Stimulated activated CD4-positive, alpha-beta T cell treated with anti-CD3 and anti-CD28 coated beads, Interleukin-2, amount 100 ng/mL, for 48 hours (primary cell): ENCODE measurements at places on chromosomes 16 and 17.

GRCh38 chr17:49913226-49914095 is 55.5 kb upstream of the DLX4 start:
- no peak for DNase-seq

GRCh38 chr17:151886-152859 is 14.8 kb downstream of the SCGB1C2 start:
- DNase-seq = no peak

DNA sequence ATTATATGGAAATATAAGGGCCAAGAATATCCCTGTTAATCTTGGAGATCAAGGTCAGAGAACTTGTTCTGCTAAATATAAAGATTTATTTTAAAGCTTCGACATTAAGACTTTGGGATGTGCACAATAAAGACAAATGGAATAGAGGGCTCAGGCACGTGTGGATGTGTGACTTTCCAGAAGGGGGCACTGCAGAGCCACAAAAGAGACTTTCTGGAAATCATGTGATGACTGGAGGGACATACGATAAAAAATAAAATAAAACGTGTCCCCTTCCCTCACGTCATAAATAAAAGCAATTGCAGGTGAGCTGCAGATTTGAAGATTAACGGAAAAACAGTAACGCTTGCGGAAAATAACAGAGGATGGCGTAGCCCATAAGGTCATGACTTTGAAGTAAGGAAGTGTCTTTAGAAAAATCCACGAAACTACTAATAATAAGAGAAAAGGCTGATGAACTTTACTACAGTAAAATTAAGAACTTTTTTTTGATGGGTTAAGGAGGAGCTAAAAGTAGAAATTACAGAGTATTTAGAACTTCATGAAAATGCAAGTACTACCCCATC is 9.4 kb upstream of the ENGASE start:
- DNase-seq = peak; percentile 53

DNA sequence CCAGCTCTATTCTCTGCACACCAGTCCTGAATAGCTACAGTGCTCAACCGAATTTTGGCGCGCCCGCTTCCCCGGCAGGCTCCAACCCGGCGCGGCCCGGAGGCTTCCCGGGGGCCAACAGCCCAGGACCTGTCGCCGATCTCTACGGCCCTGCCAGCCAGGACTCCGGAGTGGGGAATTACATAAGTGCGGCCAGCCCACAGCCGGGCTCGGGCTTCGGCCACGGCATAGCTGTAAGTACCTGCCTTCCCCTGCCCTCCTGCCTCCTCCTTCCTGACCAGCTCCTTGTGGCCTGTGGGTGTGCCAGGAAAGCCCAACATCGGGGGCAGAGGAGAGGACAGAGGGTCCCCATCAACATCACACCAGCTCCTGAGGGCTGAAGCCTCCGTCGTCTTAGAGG is 70.2 kb downstream of the CCDC182 start:
- no peak for DNase-seq

DNA sequence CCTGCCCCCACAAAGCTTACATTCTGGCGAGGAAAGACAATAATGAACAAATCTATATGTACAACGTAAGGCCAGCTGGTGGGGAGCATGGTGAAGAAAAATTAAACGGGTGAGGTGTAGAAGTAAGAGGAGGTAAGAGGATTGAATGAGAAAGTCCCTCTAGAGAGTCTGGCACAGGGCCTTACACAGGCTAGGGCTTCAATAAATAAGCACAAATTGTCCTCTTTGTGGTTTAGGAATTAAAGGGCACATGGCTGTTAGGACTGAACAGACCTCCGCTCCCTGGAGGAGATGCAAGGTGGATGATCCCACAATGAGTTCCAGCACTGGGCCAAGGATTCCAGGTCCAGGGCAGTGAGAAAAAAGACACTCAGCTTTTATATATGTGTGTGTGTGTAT is 43.1 kb upstream of the HAPSTR1 start:
- no peak for DNase-seq
